Bronchus fibroblast of lung (primary cell): ENCODE measurements at places on chromosomes 11 and 22. TPM values are rescaled to one million over a fixed set of nuclear protein-coding genes. Genes with fewer than 3 reads are reported as not detected.

The TUBA8 gene
- total RNA-seq: 0.50 and 0.59 TPM in 2 replicates

The RFPL3 gene
- not detected in 2 replicates for total RNA-seq

The DEFB131B gene
- total RNA-seq: not detected in 2 replicates

The MMP1 gene
- 14.6 and 15.0 TPM in 2 replicates for total RNA-seq

The MUC6 gene
- not detected in 2 replicates for total RNA-seq

The ACR gene
- not detected in 2 replicates for total RNA-seq

The TRIM6 gene
- 3.7 TPM in 2 replicates for total RNA-seq

The FAM181B gene
- under 0.01 TPM in 1 of 2 replicates, not detected in the other for total RNA-seq

The CATSPERZ gene
- 0.15 TPM in 1 of 2 replicates, not detected in the other for total RNA-seq

The AGBL2 gene
- total RNA-seq: 0.17 and 1.3 TPM in 2 replicates

The MFNG gene
- total RNA-seq: 0.15 TPM in 1 of 2 replicates, not detected in the other

The BAIAP2L2 gene
- 0.17 and 0.59 TPM in 2 replicates for total RNA-seq

The DGCR6 gene
- total RNA-seq: 2.5 TPM in 1 of 2 replicates, not detected in the other

The CD3D gene
- total RNA-seq: not detected in 2 replicates

The ABCC8 gene
- not detected in 2 replicates for total RNA-seq

The BBOX1 gene
- total RNA-seq: not detected in 2 replicates

The SYT12 gene
- under 0.01 and 0.17 TPM in 2 replicates for total RNA-seq

The SLC22A9 gene
- not detected in 2 replicates for total RNA-seq

The KRTAP5-9 gene
- total RNA-seq: not detected in 2 replicates

The CD6 gene
- total RNA-seq: not detected in 2 replicates

The COX8A gene
- total RNA-seq: 1,094 and 1,254 TPM in 2 replicates

The MRPL16 gene
- 61.7 and 67.1 TPM in 2 replicates for total RNA-seq

The CHADL gene
- 0.34 and 0.45 TPM in 2 replicates for total RNA-seq

The FOLR2 gene
- total RNA-seq: not detected in 2 replicates

The THAP12 gene
- 28.4 and 28.6 TPM in 2 replicates for total RNA-seq

The PIWIL4 gene
- 0.50 and 0.59 TPM in 2 replicates for total RNA-seq

The HMGXB4 gene
- total RNA-seq: 12.9 and 15.5 TPM in 2 replicates

The CLDN5 gene
- 0.50 and 1.8 TPM in 2 replicates for total RNA-seq

The XKR3 gene
- total RNA-seq: not detected in 2 replicates

The CSTF3 gene
- total RNA-seq: 19.7 and 20.1 TPM in 2 replicates

The WNT11 gene
- total RNA-seq: 0.15 TPM in 1 of 2 replicates, not detected in the other

The KRTAP5-10 gene
- not detected in 2 replicates for total RNA-seq

The ZNF214 gene
- total RNA-seq: 0.89 and 1.8 TPM in 2 replicates

The APOBEC3B gene
- total RNA-seq: 23.4 and 31.2 TPM in 2 replicates

The KDELR3 gene
- 98.7 and 105 TPM in 2 replicates for total RNA-seq

The ANO1 gene
- total RNA-seq: not detected in 2 replicates

The SLC7A4 gene
- 0.15 and 0.17 TPM in 2 replicates for total RNA-seq

The KCNQ1OT1 gene
- 0.30 and 0.50 TPM in 2 replicates for total RNA-seq

The CAPN5 gene
- 11.3 and 12.4 TPM in 2 replicates for total RNA-seq

The LIN7C gene
- 21.7 and 27.6 TPM in 2 replicates for total RNA-seq

The NEFH gene
- total RNA-seq: 2.1 and 2.5 TPM in 2 replicates

The WBP2NL gene
- not detected in 2 replicates for total RNA-seq

The TMEM9B gene
- total RNA-seq: 31.5 and 33.0 TPM in 2 replicates

The DKK3 gene
- 168 and 171 TPM in 2 replicates for total RNA-seq

The POTEH gene
- not detected in 2 replicates for total RNA-seq

The LRFN4 gene
- total RNA-seq: 36.1 TPM in 2 replicates

The ACRV1 gene
- not detected in 2 replicates for total RNA-seq

The ALX4 gene
- total RNA-seq: not detected in 2 replicates

The RASD2 gene
- not detected in 2 replicates for total RNA-seq
